ENCODE measurements at places on chromosomes 6 and 20.

- DNase-seq, result no peak
Observed at GRCh38 chr6:99130897-99131873, 183.4 kb upstream of the FBXL4 start.

GRCh38 chr6:91082311-91082832, 495.5 kb upstream of the MAP3K7 start:
- DNase-seq, result no peak

DNA sequence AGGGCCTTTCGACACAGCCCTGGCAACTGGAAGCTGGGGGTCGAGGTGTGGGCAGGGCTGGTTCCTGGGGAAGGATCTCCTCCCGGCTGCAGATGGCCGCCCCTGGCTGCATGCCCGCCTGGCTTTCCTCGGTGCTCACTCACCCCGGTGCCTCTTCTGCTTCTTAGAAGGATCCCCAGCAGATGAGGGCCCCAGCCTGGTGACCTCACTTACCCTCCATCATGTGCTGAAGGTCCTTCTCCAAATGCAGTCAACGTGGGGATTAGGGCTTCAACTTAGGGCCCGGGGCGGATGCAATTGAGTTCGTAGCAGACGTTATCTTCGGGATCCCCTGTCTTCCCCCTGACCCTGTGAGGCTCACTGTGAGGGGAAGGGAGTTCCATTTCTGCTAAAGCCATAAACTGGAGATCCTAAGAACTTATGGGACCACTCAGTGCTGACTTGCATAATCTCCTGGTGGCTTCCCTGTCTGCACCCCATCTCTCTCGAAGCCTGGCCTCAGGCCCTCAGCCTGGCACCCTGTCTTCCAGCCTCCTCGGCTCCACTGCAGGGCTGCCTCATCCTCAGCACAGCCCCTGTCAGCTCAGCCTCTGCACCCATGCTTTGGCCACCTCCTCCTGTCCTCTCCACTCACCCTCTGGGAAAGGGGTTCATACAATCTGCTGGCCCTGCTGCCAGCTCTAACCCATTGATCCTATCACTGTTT, 92.6 kb downstream of the THBS2 start:
- DNase-seq, result no peak

DNA sequence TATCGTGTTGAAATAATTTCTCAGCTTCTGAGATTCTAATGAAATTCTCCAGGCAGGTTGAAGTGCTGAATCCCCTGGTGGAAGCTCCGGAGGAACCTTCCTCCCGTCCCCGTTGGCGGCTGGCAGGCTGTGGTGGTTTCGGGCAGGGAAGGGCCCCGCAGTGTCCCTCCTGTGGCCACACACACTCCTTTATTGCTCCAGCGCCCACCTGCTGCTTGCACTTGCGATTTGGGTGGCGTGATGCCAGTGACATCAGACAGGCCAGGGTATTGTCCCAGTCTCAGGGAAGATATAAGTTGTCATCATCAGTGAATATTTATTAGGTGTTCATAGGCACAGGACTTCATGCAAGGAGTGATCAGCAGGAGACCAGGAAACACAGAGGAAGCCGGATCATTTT, 530.4 kb downstream of the QKI start:
- DNase-seq, result no peak

DNA sequence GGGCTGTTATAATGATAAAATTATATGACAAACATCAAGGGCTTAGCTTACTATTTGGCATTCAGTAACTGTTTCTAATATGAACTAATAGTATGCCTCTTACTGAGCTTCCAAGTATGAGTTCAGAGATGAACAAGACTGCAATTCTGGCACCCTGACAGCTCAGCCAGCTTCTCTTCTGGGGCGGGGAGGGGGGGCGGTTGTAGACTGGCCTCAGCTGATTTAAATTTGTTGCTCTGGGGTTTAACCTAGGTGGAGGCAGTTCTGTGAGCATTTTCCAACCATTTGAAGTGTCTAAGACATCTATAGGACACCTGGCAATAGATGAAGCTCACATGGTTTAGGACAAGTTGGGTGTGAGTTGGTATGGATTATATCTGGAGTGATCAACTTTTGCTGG, 401.9 kb downstream of the QKI start:
- no peak for DNase-seq

DNA sequence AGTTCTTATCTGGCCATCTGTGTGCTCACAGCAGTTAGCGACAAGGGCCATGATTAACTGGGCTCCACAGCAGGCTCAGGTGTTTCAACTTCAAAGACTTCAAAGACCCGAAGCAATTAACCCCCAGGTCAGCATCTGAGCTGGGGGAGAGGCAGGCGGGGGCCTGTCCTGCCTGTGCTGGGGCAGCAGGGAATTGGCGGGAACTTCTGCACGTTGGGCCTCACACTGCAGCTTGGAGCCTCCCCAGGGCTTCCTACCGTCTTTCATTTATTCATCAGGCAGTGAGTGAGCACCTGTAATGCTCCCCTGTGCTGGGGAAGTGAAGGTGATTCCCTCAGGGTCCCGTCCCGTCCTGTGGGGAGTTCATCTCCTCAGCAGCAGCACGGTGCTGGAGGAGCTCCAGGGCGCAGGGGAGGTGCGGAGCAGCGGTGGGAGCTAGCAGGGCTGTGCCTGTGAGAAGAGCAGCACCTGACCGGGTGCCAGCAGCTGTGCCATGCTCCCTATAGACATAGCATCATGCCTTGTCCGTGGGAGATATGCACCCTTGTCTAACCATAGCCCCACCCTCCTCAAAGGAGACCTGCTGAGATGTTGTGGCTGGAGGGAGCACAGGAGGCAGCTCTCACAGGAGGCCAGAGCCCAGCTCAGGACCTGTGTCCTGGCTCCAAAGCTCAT, 51.8 kb upstream of the FRMD1 start:
- DNase-seq, result no peak

GRCh38 chr6:96562886-96563285, at the start of gene FHL5:
FHL5 (plus strand) TSS chr6:96563128; CDS start chr6:96603614, 40,486 bp downstream.
- DNase-seq, result no peak

DNA sequence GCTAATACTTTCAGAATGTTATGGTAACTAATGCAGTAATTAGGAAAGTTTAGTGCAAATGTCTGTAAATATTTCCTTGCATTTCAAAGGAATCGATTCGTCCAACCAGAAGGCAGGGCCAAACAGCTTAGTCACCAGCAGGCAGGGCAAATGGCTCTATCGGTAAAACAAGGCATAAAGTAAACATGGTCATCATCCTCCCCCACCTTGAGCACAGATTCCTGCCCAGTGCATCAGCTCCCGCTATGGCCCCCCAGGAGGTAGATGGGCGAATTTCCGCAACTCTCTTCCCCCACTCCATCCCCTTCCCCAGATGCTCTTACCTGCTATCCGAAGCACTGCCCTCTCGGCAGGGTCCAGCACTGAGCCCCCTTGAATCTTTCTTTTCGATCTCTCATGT, 103.8 kb upstream of the BEND6 start:
- no peak for DNase-seq

GRCh38 chr6:3789018-3789895, 37.7 kb upstream of the PXDC1 start:
- DNase-seq, result no peak

- no peak for DNase-seq
Observed at GRCh38 chr6:41652866-41653652, 14.8 kb downstream of the MDFI start.

DNA sequence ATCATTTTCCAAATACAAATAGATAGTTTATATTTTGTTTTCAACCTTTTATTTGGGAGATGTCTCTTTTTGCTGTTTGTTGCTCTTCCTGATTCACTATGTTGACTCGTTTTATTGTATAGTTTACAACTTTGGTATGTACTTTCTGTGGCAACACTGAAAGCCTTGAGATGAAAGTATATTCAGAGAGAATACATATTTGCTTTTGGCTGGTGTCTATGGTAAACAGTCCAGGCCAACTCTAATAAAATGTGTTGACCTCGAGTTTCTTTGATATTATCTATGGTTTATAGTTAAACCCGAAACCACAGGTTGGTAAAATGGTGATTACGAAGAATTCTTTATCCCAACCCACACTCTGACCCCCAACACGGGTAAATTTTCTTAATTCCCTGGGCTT, 919.6 kb upstream of the MAP3K7 start:
- no peak for DNase-seq

DNA sequence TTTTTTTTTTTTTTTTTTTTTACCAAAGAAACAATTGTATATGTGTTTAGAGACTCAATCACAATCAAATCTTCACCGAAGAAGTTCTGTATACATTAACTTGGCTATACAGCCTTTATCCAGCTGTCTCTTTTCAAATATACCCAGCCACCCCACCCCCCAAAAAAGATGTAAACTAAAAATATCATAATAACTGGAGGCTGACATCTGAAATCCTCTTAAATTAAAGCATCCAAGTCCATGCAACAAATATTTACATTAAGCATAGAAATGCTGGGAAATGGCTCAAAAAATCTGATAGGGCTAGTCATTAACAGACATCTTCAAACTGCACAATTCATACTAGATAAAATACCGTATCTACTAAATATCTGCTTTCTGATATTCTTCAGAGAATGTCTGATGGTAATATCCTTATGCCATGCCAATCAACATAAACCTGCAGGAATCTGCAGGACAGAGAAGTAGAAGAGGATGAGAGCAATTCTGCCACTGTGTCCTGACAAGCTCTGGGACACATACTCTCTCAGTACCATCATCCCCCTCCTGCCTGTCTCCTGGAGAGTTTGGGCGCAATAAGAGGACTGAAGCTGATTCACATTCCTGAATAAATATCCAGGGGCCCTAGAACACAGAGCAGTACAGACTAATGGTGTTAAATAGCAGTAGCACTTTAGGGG, 152.4 kb downstream of the KIF6 start:
- DNase-seq, result no peak

GRCh38 chr6:149478631-149479314, 6.0 kb downstream of the ZC3H12D start:
- DNase-seq, result no peak

- DNase-seq, result no peak
Observed at GRCh38 chr6:19167251-19167650, 669.9 kb upstream of the ID4 start.

DNA sequence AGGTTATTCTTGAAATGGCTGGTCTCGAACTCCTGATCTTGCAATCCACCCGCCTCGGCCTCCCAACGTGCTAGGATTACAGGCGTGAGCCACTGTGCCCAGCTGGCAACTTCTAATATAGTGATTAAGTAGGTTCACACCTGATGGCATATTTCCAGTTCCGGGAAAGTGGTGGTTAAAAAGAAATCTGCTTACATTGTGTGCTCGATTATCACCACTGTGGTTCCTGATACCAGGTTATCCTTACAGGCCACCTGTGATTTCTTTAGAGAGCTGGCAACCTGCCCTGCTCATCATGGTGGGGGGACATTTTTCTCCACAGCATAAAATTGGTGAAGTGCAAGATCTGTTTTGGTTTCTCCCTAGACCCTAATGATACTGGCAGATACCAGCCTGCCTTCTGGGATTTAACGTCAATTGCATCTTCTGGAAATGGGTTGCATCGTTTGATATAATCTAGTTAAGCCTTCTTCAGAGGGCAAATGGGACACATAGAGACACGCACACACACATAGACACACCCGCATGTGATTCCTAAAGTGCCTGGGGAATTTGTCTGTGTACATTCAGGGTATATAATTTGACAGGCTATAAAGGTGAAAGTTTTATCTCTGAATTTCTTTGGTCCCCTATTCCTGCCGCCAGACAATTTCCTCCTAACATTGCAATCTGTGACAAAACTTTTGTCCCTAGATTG, 49.7 kb upstream of the CITED2 start:
- no peak for DNase-seq

DNA sequence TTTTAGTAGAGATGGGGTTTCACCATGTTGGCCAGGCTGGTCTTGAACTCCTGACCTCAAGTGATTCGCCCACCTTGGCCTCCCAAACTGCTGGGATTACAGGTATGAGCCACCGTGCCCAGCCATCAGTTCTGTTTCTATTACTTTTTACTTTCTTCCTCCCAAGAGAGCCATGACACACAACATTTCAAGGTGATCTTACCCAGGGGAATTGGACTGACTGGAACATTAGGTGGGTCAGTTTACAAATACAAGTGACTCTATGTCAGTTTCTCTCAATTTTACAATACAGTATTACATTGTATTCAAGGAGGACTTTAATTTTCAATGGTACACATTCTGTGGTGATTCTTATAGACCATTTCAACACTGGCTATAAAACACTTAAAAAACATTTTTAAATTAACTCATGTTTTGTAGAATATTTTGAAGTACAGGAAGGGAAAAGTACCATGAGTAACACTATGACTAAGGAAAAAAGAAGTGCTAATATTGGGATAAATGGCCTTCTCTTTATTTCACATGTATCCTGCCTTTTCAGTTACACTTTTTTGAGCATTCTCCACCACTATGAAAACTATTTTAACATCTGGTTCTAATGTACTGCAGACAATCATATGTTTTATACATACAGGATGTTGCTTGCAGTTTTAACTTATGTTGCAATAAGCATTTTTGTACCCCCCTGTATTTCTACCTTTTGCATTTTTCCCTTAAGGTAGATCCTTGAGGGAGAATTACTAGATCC, 8.4 kb downstream of the TPBG start:
- DNase-seq, result no peak

GRCh38 chr6:146087386-146087785, 58.5 kb downstream of the GRM1 start:
- no peak for DNase-seq

GRCh38 chr6:132253211-132253610, 148.1 kb downstream of the MOXD1 start:
- DNase-seq, result no peak

GRCh38 chr20:1867495-1868260, 27.5 kb upstream of the SIRPA start:
- no peak for DNase-seq

DNA sequence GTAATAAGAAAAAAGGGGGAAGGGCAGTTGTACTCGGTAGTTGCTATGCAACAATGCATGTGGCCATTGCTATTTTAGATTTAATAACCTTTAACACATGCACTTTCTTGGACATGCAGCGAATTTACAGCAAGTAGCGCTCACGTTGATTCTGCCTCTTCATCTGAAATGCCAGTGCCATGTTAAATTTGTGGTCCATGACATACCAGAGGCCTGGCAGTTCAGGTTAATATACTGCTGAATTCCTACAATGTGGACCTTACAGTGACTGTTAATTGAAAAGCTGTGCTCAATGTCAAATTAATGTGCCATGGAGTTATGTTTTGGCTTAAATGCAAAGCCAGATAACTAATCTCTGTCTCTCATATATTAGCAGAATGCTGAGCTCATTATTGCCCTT, 699.7 kb downstream of the DOK5 start:
- DNase-seq, result no peak

DNA sequence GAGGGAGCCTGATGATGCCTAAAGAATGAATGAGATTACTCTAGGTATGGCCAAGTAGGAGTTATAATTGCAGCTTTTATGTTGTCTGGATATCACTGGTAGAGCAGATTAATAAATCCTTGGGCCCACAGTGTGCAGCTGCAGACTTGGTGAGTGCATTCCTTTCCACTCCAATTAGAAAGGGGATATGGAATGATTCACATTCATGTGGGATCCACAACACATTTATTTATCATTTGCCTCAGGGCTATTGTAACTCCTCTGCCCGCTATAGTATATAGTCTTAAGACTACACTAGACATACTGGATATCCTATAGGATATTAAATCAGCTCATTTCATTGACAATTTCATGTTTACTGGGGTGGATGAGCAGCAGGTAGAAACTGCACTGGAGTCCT, 11.6 kb upstream of the HLA-G start:
- DNase-seq, result no peak
